ENCODE measurements at places on chromosomes 3 and 15.
A peak's percentile ranks its signal among the peaks of the same experiment; 100 is the strongest.

DNA sequence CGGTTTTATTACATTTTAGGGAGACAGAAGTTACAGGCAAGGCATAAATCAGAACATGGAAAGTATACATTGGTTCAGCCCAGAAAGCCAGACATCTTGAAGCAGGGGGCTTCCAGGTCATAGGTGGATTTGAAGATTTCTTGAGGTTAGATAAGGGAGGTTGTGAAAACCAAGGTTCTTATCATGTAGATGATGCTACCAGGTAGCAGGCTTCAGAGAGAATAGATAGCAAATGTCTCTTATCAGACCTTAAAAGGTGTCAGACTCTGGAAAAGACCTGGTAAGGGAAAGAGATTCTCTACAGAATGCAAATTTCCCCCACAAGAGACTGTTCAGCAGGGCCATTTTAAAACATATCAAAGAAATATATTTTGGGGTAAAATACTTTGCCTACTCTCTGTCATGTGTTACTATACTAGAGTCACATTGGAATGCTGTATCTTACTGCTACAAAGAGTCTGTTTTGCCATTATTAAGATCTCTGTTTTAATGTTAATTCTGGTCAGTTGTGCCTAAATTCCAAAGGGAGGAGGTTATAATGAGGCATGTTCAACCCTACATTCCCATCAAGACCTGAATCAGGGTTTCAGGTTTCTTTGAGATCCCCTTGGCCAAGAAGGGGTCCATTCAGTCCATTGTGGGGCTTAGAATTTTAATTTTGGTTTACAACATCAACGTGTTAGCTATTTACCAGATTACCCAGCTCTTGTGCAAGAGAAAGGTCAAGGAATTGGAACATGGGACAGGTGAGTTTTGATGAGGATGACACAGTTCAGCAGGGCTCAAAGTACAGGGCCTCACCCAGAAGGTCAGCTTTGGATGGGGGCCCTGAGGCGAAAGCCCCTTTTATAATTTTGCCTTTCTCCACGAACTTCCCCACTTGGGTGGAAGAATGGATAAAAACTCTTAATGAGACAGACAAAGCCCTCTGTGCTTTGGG lies 36.0 kb upstream of the LYZL4 start:
- DNase-seq, result no peak

- no peak for DNase-seq
Observed at GRCh38 chr3:18789734-18790133, 358.6 kb upstream of the KCNH8 start.

DNA sequence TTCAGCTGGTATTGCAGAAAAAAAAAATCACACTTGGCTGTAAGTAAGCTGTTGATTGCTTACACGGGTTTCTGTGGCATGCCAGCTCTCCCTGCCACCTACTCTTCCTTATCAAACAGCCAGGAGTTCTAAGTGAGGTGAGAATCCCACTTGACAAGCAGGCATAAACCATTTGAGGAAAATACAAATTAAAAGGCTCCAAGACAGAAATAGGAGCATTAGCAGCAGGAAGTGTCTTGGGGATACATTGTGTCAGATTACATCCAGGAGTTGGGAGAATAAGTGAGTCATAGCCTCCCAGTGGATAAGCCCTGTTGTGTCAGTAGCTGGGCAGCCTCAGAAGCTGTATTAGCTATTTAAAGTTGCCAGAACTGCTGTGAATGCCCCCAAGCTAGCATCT lies 256.0 kb downstream of the CNTN4 start:
- no peak for DNase-seq

DNA sequence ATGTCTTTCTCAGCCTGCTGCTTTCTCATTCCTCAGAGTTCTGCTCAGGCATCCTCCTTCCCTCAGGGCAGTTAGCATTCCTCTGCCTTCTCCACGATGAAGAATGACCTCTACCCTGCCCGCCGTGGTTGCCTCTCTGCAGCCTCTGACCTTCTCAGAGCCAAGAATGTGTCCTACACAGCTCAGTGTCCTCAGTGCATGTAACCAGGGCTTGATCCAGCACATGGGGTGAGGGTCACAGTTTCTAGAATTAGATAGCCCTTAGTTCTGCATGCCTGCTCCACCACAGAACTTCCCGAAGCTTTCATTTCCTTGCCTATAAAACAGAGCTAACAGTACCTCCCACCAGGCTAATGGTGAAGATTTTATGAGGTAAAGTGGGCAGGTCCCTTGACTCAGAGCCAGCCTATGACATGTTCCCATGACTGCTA lies 182.1 kb downstream of the CLSTN2 start:
- DNase-seq, result no peak

GRCh38 chr15:63694184-63694583 lies 97.0 kb downstream of the FBXL22 start:
- no peak for DNase-seq

DNA sequence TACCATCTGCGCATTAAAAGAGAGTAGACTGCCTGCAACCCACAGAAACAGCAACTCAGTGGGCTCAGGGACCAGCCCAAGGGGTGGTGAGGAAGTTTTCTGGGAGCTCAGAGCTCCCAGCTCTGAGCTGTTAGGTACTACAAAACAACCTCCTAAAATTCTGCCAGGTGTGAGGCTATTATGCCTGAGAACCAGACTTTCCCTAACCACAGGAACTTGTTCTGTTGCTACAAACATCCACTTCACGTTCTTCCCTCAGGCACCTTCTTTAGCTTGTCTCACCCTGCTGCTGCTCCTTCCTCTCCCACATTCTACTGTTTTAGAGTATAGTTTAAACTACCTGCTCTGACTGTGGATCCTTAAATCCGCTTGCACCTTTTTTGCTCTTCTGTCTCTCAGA lies 399.4 kb downstream of the ROBO1 start:
- no peak for DNase-seq

DNA sequence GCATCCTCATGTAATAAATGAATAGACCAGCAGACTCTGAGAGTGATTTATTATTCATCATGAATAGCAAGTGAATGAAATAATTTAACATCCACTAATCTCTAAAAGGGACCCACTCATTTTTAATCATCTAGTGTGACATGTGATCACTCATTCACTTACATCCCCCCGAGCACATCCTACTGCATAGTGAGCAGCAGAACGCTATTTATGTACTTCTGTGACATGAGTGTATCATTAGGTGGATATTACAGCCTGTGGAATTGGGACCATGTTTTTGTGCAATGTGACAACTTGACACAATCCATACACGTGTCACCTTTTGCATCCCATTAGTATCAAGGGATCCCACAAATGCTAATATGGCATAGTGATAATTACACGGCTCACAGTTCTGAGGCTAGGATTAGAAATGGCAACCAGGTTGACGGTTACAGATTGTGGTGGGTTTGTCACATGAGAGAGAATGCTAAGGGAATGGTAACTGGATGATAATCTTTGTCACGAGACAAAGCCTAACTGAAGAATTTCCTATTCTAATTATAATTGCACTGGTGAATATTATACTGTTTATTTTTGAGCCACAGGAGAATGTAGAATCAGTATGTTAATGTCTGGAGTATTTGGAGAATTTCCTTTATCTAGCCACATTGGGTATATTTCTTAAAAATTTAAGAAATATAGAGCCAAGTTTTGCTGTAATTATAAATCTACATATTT lies 595.2 kb upstream of the TBL1XR1 start:
- DNase-seq, result no peak

DNA sequence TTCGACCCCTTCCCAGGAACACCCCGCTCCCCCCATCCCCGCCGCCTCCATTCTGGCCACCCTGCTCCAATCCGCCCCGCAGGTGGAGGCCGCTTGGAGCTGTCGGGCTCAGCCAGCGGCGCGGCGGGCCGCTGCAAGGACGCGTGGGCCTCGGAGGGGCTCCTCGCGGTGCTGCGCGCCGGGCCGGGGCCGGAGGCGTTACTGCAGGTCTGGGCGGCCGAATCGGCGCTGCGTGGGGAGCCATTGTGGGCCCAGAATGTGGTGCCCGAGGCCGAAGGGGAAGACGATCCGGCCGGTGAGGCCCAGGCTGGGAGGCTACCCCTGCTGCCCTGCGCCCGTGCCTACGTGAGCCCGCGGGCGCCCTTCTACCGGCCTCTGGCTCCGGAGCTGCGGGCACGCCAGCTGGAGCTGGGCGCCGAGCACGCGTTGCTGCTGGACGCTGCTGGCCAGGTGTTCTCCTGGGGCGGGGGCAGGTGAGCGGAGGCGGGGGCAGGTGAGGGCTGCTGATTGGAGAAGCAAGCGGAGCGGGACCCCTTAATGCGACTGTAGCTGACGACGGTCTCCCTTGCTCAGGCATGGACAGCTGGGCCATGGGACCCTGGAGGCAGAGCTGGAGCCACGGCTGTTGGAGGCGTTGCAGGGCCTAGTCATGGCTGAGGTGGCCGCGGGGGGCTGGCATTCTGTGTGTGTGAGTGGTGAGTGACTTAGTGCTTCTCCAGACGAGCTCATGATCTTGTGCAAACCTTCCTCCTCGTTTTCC lies 2.5 kb downstream of the RCCD1 start:
- DNase-seq, result no peak

DNA sequence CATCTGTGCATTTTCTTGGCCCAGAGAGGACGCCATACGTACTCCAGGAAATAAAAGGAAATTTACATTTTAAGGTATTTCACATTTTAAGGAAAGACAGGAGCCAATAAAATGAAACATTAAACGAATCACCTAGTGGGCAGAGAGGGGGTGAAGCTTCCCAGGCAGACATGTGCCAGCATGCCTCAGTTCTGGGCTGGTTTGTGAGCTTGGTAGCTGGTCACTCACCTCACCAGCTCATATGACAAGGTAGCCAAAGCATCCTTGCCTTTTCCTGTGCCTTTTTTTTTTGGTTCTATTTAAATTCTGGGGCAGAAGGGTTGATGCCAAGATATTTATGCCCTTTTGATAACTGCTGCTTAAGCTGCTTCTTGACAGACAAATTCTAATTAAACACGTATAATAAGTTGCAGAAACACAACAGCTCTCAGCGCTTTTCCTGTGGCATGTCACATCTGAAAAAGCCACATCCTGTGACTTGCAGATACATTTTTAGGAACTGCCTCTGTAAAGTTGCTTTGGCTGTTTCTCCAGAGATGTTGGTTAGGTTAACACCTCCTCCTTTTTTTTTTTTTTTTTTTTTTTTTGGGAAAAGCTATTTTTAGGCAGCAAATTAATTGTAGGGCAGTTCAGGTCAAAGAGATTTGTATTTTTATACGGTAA lies 218.6 kb downstream of the PDCD6IP start:
- DNase-seq, result no peak

DNA sequence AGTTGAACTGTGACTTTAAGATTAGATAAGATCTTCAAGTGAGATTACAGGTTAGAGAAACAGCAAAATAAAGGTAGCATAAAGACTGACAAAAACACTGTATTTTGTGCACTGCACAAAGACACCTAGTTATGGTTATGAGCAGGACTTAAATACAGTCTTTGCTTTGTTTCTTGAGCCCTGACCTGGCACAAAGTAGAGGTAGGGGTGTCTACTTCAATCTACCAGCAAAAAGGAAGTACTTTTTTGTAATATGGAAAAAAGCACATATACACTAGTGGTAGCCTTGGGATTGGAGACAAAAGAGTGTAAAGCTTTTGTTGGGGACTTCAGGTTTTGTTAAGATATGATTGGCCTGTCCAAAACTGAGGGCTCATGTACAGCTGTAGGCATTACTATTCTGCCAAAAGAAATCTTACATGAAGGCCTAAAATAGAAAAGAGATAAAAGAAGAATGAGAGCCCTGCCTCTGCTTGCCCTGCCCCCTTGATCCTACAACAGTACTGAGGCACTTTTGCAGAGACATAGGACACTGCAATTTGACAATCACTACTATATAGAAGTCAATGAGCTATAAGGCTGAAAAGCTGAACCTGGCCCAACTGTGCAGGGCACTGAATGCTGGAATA lies 194.3 kb downstream of the CBLB start:
- no peak for DNase-seq

DNA sequence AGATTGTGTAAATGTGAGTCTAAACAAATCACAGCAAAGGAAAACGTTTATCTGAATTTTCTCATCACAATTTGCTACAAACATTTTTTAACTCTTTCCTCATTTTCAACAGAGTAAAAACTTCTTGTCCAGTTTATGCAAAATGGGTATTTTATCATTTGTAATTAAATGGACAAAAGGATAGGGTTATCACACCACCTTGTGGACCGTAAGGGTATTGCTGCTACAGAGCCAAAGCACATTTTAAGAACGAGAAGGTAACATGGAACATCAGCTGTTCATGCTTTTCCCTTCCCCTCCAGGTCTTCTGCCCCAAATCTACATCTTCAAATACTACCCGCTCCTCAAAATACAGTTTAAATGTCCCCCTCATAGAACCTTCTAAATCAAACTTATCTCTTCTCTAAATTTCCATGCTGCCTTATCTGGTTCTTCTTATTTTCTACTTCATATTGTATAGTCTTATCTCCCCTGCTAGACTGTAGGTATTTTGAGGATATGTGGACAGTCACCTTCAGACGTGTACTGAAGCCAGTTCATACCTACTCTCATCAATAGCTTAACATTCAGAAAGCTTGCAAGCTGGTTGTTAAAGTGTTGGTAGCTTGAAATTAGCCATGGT lies 12.8 kb upstream of the SETMAR start:
- peak; percentile 8 for DNase-seq

DNA sequence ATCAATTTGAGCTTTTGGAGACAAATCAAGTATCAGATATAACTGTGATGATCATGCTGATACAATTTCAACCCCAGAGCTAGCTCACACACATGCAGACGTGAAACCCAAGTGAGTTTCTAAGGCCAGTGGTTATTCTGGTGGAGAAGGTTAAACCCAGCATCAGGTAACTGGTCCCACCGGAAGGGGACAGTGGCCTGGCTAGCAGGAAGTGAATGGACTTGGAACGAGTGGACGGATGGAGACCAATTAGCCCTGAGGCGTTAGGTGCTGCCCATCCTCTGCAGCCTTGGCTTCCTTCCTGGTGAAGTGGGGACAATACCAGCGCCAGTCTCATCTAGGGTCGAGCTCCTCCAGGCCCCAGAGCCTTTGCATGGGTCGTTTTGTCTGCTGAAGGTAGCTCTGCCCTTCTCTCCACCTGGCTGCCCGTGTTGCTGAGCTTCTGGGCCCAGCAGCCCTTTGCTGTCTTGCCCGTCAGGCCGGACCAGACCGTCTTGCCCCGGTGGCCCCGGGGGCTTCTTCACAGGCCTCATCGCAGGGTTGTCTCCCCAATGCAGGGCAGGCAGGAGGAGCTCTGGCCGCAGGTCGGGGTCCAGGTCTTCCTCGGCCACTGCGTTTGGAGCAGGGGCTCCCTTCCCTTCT lies 915 bp upstream of the KCTD6 start:
- no peak for DNase-seq

GRCh38 chr3:65995030-65995429 lies 43.7 kb downstream of the MAGI1 start:
- no peak for DNase-seq

GRCh38 chr3:14507757-14508504 lies 32.2 kb downstream of the GRIP2 start:
- DNase-seq, result no peak

- no peak for DNase-seq
Observed at GRCh38 chr3:141064255-141064926, 13.2 kb downstream of the SPSB4 start.

- DNase-seq, result peak; percentile 20
Observed at GRCh38 chr3:24237971-24238706, 256.5 kb downstream of the THRB start.

GRCh38 chr3:3305841-3306240 lies 126.3 kb upstream of the CRBN start:
- DNase-seq, result no peak

DNA sequence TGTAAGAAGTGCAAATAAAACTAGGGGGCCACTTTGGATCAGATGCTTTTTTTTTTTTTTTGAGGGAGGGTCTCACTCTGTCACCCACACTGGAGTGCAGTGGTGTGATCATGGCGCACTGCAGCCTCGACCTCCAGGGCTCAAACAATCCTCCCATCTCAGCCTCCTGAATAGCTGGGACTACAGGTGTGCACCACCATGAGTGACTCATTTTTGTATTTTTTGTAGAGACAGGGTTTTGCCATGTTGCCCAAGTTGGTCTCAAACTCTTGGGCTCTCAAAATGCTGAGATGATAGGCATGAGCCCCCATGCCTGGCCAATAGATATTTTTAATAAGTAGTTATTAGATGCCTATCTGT lies 20.8 kb downstream of the CCR1 start:
- no peak for DNase-seq
